Smooth muscle cell of trachea (primary cell): ENCODE measurements at places on chromosomes 12 and 14. TPM values are rescaled to one million over a fixed set of nuclear protein-coding genes. Genes with fewer than 3 reads are reported as not detected.

Gene SLC25A47
- total RNA-seq = not detected in 2 replicates

Gene ANO4
- 0.44 and 1.3 TPM in 2 replicates for total RNA-seq

Gene NAA30
- 15.1 and 15.9 TPM in 2 replicates for total RNA-seq

Gene OTOGL
- under 0.01 and 0.29 TPM in 2 replicates for total RNA-seq

Gene GUCY2C
- not detected in 2 replicates for total RNA-seq

Gene KSR2
- total RNA-seq = under 0.01 TPM in 1 of 2 replicates, not detected in the other

Gene CPNE6
- not detected in 2 replicates for total RNA-seq

Gene TGM1
- total RNA-seq = 0.83 and 1.5 TPM in 2 replicates

Gene POU6F1
- total RNA-seq = 3.5 and 6.3 TPM in 2 replicates

Gene SLCO1B1
- total RNA-seq = not detected in 2 replicates

Gene GPR137C
- total RNA-seq = 0.17 and 0.58 TPM in 2 replicates

Gene TCL1B
- total RNA-seq = not detected in 2 replicates

Gene C1S
- 307 and 827 TPM in 2 replicates for total RNA-seq
